Progenitor cell of endocrine pancreas (in vitro differentiated cells): ENCODE measurements at places on chromosomes 5 and 9. TPM values are rescaled to one million over a fixed set of nuclear protein-coding genes. Genes with fewer than 3 reads are reported as not detected.

Gene TGFBR1
- total RNA-seq, result 93.8 and 96.6 TPM in 2 replicates

DNA sequence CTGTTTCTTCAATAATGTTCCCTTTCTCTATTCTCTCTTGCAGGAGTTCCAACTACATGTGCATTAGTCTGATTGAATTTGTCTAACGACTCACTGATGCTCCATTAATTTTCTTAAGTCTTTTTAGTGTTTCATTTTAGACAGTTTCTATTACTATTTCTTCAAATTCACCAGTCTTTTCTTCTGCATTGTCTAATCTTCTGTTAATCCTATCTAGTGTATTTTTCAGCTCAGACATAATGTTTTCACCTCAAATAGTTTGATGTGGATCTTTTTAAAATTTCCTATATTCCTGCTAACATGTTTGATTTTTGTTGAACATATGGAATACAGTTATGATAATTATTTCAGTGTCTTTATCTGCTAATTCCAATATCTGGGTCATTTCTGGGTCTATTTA is 21.7 kb upstream of the BICD2 start:
- DNase-seq, result no peak

DNA sequence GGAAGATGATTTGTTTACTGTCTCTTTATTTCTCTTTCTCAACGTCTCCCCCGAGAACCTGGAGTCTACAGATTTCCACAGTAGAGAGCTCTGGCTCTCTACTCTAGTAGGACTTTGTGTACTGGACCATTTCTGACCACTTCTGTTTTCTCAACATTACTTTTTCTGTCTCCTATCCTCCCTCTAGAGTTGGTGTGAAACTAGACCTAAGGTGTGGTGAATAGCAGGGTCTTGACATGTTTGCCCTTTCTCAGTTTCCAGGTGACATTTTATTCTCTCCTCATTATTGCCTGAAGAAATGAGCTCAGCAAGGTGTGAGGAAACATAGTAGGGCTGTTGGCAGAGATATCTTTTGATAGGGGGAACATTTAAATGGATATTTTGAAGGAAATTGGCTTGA is 62.1 kb upstream of the IL6ST start:
- no peak for DNase-seq

GRCh38 chr9:82132024-82132423 is 143.5 kb downstream of the SPATA31D1 start:
- no peak for DNase-seq

Gene OBP2B
- not detected in 2 replicates for total RNA-seq

- DNase-seq, result no peak
Observed at GRCh38 chr5:179819296-179820126, 1.2 kb upstream of the SQSTM1 start.

Gene KDM4C
- total RNA-seq, result 26.6 and 29.5 TPM in 2 replicates
